ENCODE measurements at places on chromosomes 4 and X. TPM values are rescaled to one million over a fixed set of nuclear protein-coding genes. Genes with fewer than 3 reads are reported as not detected.

IQCM gene
- total RNA-seq: not detected

CT45A5 gene
- total RNA-seq: not detected

IL2RG gene
- total RNA-seq: not detected

PKD2 gene
- 34.2 TPM for total RNA-seq

PRDM5 gene
- 40.5 TPM for total RNA-seq

PAGE2 gene
- total RNA-seq: not detected

MYOZ2 gene
- 1.6 TPM for total RNA-seq

TMEM156 gene
- total RNA-seq: not detected

RASSF6 gene
- total RNA-seq: 0.08 TPM

CXorf58 gene
- 0.13 TPM for total RNA-seq

FAM9A gene
- not detected for total RNA-seq

AREG gene
- not detected for total RNA-seq

HS6ST2 gene
- total RNA-seq: 65.6 TPM

H2BW1 gene
- not detected for total RNA-seq

KLF8 gene
- total RNA-seq: not detected

SHOX gene
- not detected for total RNA-seq

TMEM31 gene
- total RNA-seq: not detected

SRPK3 gene
- 33.6 TPM for total RNA-seq

ASIC5 gene
- total RNA-seq: not detected

TMSB4X gene
- 1,274 TPM for total RNA-seq

IL21 gene
- total RNA-seq: not detected

LRCH2 gene
- 17.9 TPM for total RNA-seq

CSN3 gene
- total RNA-seq: not detected

FATE1 gene
- not detected for total RNA-seq

LANCL3 gene
- not detected for total RNA-seq

FAM149A gene
- total RNA-seq: 0.13 TPM

SPANXN4 gene
- total RNA-seq: not detected

TAF7L gene
- total RNA-seq: 0.10 TPM

EREG gene
- not detected for total RNA-seq

SLAIN2 gene
- 145 TPM for total RNA-seq

RAI2 gene
- total RNA-seq: not detected

DUX4 gene
- not detected for total RNA-seq

PDLIM3 gene
- 144 TPM for total RNA-seq

Data from SJCRH30 (cell line).